ENCODE measurements at places on chromosomes 5 and 9.

DNA sequence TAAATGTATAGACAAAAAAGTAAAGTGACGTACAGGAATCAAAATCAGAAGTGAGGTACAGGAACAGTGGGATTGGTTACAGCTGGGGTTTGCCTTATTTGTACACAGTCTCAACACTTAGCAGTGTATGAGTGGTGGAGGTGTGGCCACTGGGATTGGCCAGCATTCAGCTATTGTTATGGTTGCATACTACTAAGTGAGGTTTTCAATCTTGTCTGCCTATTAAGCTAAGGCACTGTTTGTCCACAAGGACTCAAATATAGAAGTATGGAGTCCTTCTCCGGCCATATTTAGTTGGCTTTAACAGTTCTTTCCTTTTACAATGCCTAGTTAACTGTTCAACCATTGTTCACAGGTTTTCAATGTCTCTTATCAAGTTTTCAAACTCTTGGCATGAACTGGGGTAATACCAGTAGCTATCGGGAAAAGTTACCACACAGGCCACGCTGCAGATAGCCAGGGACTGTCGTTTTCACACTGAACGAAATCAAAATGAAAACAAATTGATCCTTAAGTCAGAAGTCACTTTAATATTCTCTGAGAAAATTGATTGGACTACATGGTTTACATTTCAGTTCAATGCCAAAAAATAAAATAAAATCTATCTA lies 176.0 kb upstream of the FREM1 start:
- no peak for DNase-seq

DNA sequence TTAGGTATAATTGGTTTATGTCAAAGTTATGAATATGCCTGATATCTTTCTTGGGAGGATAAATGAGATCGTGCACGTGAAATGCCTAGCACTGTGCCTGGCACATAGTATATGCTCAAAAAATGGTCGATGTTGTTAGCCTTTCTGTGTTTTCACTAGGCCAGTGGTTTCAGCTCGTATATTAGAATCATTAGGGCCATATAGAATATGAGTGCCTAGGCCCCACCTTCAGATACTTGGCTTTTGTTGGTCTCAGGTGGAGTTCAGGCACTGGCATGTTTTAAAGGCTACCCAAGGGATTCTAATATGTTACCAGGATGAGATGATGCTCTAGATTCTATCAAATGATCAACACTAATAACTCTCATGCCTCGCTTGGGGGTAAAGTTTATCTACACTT lies 56.8 kb downstream of the ELL2 start:
- no peak for DNase-seq

- no peak for DNase-seq
Observed at GRCh38 chr5:123438902-123439301, 15.7 kb upstream of the CEP120 start.

DNA sequence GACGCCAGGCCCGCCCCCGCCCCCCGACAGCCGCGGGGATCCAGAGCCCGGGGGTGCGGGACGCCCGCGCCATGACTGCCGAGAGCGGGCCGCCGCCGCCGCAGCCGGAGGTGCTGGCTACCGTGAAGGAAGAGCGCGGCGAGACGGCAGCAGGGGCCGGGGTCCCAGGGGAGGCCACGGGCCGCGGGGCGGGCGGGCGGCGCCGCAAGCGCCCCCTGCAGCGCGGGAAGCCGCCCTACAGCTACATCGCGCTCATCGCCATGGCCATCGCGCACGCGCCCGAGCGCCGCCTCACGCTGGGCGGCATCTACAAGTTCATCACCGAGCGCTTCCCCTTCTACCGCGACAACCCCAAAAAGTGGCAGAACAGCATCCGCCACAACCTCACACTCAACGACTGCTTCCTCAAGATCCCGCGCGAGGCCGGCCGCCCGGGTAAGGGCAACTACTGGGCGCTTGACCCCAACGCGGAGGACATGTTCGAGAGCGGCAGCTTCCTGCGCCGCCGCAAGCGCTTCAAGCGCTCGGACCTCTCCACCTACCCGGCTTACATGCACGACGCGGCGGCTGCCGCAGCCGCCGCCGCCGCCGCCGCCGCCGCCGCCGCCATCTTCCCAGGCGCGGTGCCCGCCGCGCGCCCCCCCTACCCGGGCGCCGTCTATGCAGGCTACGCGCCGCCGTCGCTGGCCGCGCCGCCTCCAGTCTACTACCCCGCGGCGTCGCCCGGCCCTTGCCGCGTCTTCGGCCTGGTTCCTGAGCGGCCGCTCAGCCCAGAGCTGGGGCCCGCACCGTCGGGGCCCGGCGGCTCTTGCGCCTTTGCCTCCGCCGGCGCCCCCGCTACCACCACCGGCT lies 1.0 kb downstream of the FOXE1 start:
- no peak for DNase-seq

DNA sequence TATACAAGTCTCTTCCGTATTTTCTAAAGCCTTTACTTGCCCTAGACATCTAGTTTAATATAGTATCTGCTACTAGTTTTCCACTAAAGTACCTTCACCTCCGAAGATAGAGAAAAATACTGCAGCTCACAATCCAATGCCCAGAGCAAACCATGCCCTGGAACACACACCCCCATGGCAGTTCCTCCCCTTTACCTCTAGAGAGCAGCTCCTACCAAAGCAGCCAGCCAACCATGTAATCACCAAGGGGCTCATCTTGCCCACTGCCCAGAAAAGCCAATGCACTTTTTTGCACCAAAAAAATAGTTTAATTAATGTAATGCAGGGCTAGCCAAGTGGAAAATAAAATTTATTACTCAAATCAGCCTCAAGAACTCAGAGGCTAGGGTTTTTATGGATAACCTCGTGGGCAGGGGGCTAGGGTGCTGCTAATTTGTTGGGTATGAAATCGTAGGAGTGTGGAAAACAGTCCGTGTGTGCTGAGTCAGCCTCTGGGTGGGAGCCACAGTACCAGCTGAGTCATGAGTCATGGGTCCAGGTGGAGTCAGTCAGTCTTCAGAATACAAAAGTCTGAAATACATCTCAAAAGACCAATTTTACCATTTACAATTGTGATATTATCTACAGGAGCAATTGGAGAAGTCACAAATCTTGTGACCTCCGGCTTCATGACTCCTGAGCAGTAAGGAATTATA lies 120.1 kb upstream of the ACO1 start:
- no peak for DNase-seq

DNA sequence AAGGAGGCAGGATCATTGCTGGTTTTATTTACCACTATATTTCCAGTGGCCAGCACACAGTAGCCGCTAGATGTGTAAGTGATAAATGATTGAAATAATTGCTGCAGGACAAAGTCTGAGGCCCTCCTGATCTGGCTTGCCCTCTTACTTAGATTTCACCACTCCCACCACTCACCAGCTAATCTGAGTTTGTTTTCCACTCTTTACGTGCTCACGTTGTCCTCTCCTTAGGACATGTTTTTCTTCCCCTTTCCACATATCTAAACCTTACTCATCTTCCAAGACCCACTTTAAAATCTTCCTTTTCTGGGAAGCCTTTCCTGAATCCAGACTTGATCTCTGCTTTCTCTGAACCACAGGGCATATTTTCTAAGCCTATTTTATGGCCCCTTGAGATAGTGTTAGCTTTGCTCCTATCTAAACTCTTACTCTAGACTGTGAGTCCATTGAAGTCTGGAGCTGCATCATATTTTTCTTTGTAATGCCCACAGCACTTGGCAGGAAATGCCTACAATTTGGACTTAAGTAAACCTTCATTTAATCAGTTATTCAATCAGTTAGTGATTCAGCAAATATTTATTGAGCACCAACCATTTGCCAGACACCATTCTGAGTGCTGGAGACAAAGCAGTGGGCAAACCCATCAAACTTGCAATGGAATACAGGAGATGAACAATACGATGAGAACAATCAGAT lies 2.4 kb downstream of the TLR4 start:
- no peak for DNase-seq

DNA sequence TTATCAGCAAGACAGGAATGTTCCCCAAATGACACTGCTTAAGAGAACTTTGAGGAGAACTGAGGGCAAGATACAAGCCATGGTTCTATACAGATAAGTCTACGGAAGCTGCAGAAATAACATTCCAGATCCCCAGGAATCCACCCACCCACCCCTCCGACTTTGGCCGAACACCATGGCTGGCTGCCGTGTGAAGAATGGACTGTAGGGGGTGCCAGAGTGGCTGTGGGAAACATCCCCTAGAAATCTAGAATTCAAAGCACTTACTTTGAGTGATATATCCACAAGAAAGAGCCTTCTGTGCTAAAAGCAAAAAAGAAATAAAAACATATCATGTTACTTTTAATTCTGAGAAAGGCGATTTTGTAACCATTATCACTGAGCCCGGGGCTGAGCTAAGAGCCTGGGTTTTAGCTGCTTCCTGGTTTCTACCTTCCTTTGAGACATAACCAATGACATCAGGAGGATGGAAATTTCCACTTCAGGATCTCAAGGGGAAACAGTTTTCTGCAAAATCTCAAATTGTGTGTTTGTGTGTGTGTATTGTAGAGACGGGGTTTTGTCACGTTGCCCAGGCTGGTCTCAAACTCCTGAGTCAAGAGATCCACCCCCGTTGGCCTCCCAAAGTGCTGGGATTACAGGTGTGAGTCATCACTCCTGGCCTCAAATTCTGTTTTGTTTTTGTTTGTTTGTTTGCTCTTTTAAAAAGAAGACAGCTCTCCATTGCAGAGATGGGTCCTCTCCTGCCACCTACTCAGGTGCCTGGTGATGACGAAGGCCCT lies 36.4 kb downstream of the GGTA1 start:
- DNase-seq, result no peak

DNA sequence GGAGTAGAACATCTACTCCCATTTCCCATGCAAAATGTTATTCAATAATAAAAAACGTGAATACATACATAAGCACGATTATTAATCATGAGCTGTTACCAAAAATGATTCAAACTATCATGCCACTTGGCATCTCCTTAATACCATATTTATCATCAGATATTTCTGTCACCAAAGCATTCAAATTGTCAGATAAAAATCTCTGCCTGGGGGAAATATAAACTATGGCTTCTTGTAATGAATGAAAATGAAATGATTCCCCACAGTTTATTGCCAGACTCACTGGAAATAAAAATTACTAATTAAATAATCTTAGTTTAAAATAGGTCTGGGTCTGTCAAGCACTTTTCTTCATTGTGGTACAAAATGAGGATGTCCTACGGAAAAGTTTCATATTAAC lies 265.4 kb downstream of the EDIL3 start:
- no peak for DNase-seq

DNA sequence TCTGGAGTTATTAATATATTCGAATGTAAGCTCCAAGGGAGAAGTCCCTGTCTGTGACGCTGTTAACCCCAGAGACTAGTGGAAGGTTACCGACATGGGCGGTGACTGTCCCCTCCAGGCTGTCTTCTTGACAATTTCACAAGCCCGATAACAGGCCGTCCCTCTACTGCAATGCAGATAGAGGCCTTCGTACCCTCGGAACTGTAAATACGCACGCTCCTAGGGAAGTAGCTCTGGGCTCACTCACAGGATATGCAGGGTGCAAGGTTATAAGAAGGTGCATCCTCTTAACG lies 680 bp upstream of the RFK start:
- DNase-seq, result no peak

- DNase-seq, result no peak
Observed at GRCh38 chr5:86411596-86411995, 206.1 kb upstream of the COX7C start.

DNA sequence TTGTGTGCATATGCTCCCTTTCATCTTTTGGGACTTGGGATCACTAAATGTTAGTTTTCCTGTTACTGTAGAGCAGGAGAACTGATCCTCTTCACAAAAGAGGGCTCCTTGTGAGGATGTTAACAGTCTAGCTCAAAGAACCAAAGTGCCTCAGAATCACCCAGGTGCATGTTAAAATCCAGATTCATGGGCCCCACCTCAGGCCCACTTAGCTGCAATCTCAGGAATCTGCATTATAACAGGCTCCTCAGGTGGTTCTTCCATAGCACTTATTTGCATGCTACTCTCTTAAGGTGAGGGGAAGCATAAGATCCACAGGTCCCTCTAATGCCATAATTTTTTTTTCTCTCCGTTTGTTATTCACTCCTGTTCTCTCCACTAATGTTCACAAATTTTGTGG lies 14.8 kb upstream of the MEF2C start:
- DNase-seq, result no peak

GRCh38 chr5:35861718-35862117 lies 5.0 kb downstream of the IL7R start:
- DNase-seq, result no peak

DNA sequence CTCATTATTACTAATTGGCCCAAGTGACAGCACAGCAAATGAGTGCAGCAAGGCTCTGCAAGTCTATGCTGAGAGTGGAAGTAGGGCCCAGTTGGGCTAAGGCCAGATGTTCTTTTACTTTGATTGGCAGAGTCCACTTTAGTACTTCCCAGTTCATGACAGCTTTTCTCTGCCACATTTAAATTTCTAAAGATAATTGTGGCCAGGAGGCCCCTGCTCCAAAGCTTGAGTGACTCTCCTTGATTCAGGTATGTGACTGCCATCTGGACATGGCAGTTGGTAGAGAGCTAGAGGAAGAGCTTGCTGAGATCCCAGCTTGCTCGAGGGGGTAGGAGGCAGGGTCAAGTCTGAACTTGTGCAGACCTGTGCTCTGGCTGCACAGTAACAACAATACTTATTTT lies 154.1 kb downstream of the CARTPT start:
- DNase-seq, result no peak

DNA sequence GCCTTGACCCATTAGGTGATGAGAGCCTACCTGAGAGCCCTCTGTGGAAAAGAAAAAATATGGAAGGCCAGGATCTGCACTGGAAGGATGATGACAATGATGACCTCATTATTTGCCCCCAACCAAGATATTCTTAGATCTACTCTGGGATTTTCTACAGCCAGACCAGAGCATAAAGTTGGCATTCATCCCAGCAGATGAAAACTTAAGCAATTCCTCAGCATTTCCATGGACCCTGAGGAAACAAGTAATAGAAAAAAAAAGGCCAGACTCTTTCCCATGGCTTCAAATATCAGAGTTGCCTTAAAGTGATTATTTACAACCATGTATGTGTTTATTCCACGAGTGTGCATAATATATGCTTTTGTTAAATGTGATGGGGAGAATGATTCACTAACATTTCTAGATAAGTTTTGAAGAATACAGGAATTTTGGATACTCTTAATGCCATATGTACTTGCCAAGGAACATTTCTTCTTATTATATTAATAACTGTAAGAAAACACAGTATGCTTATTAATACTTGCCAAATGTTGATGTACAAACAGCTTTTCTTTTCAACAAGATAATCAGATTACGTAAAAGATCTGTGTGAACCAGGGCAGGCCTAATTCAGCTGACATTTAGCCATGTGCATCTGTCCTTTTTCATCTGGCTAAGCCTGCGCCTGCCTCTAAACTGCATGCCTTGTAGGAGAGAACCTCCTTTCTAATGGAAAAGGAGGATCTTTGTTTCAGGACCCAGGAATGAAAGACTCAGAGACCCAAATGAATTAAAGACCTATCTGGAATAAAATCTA lies 94.8 kb downstream of the ARRDC3 start:
- DNase-seq, result no peak

DNA sequence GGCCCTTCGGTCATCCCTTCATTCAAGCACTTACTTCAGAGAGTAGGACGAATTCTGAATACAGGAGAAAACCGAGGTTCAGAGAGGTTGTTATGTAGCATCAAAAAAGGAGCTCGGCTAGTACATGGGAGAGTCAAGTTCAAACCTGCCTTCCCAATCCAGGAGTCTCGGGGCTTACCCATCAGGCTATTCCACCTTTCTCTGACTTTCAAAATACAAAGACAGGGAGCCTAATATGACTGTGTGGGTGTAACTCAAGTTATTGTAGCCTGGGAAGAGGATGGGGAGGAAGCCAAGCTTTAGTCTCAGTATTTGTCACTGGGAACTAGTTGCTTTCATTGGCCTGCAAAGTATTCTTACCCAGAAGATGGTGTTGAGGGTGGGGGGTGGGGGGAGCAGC lies 274.8 kb upstream of the PANK3 start:
- DNase-seq, result no peak
